Psoas muscle (tissue), 8 donors: ENCODE measurements at places on chromosomes 4 and X. TPM values are rescaled to one million over a fixed set of nuclear protein-coding genes. Genes with fewer than 3 reads are reported as not detected.

Gene HHIP
- 0.01 TPM for polyA plus RNA-seq

DNA sequence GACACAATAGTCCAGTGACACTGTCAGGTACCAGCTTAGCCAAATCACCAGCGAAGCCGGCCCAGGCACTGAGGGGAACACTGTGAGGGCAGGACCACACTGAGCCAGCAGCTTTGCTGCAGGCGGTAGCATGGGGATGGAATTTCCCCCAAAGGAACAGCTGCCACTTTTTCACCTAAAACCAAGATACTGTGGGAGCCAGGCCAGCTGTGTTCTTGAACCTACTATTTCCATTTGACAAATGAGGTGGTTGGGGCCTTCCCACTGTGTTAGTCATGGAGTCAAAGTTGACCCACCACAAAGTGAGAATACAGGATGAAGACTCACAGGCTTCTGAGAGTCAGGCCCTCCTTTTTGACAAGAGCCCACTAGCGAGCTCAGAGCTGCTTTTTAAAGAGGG, 70.7 kb upstream of the SH3RF1 start:
- no peak for DNase-seq

DNA sequence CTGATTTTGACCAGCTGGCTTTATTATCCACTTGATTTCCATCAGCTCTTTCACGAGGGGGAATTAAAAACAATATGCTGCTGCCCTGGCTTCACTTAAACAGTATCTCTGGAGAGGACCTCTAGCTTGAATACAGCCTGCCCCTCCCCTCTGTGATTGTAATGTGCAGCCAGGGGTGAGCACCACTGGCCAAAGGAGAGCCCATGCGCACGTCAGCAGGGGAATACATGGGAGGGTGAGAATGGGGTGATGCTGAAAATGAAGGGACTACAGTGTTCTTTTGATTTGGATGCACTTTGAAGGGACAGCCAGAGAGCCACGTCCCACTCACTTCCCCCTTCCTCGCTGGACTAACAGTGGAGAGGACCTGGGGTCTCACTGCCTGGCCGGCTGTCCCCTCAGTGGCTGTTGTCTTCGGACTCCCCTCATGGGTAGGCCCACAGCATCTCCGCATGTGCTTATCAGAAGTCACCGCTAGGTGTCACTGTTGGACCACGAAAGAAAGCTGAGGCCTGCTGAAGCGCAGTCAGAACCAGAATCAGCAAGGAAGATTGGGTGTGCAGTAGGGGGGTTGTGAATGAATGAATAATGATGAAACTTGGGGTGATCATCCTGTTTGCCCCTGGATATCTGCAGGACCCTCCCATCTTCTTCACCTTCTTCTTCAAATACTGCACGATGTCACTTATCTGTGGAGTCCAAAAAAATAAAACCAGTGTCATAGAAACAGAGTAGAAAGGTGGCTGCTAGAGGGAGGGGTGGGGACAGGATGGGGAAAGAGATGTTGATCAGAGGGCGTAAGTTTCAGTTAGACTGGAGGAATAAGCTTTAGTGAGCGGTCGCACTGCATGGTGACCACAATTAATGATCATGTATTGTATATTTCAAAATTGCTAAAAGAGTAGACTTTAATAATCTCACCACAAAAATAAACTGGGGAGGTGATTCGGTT, 32.8 kb downstream of the CLCN4 start:
- DNase-seq: peak; percentile 61

Gene CTAG2
- not detected for polyA plus RNA-seq

Gene GDPD2
- polyA plus RNA-seq: not detected

DNA sequence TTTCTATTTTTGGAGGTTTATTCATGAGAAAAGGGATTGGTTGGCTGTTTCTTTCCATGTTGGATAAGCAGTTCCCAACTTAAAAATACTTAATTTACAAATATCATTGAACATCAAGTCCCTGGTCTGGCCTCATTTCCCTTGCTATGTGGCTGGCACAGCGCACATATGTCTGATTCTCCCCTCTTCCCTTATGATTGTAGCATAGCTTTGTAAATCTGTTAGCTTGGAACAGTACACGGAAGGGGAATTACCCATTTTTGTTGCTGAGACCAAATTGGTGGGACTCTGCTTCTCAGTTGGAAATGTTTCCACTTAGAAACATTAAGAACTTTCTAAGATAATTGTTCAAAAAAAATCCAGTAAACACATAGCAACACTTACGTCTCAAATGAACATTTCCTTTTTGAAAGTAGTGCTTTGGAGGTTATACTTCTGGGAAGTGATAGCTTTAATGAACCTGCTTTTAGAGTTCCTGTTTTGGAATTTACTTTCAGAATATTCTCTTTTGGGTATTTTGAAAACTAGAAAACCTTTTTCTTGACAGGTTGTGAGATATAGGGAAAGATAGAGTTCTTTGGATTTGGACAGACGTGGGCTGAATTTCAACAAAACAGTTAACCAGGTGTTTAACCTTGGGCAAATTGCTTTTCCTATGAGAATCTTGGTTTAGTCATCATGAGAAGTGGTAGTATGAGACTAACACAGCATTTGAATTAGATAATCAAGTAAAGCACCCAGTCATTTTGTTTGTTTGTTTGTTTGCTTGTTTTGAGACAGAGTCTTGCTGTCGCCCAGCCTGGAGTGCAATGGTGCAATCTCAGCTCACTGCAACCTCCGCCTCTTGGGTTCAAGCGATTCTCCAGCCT, 47.3 kb downstream of the STIM2 start:
- no peak for DNase-seq

Gene H2BW2
- not detected for polyA plus RNA-seq

DNA sequence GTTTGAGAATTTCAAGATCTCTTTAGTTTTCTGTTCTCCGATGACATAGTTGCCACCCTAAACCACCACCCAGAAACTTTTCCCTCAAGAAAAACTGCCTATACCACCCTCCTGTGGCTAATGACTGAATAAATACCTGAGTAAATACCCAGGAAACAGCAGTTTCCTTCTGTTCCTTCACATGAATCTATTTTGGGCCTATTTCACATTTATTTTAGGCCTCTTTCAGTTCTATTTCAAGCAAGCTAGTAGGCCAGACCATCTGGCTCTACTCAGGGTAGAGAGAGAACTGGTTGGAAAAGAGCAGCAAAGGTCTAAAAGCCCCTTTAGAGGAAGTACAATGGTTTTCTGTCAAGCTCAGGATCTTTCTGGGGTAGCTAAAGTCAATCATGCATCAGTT, 23.4 kb downstream of the ARHGEF9 start:
- DNase-seq: no peak

- DNase-seq: peak; percentile 83
Measured at GRCh38 chrX:107000013-107000515, at the start of gene MORC4. MORC4 (minus strand) TSS chrX:107000212; CDS start chrX:106999969, 243 bp downstream.

GRCh38 chrX:74924449-74925224, 615 bp downstream of the NEXMIF start:
- peak; percentile 33 for DNase-seq

Gene AFP
- polyA plus RNA-seq: not detected

DNA sequence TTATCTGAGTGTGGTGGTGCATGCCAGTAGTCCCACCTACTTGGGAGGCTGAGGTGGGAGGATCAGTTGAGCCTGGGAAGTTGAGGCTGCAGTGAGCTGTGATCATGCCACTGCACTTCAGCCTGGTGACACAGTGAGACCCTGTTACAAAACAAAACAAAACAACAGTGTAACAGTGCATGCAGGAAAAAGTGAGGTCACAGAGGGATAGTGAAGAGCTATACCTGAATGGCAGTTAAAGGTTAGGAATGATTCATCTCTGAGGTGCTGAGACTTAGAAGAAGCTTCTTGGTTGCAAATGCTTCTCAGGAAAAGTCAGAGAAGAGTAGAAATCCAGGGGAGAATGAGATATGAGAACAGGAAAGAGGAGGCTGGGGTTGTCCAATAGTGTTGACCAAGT, 178.7 kb downstream of the FRAS1 start:
- DNase-seq: no peak

Gene TNIP3
- polyA plus RNA-seq: not detected

- DNase-seq: no peak
Measured at GRCh38 chrX:153639177-153640044, 7.6 kb upstream of the DUSP9 start.

GRCh38 chrX:43564953-43565352, 91.1 kb upstream of the MAOA start:
- no peak for DNase-seq

DNA sequence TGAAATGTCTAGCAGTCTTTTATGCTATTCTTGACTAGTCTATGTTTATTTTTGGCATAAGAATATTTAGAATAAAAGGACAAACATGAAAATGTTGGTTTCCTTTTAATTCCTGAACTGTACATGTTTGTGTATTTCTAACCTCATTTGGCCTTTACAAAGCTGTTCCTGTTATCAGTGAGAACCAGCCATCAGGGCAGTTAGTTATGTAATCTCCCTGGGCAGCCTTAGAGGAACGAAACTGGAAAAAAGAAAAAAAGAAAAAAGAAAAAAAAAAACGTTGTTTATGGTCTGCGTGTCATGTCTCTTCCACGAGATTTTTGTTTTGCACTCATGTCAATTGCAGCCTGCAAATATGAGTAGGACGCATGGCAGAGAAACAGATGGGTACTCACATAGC, 193.7 kb downstream of the MAGEB5 start:
- no peak for DNase-seq

GRCh38 chrX:95071621-95072020, 1397.6 kb downstream of the FAM133A start:
- DNase-seq: no peak

DNA sequence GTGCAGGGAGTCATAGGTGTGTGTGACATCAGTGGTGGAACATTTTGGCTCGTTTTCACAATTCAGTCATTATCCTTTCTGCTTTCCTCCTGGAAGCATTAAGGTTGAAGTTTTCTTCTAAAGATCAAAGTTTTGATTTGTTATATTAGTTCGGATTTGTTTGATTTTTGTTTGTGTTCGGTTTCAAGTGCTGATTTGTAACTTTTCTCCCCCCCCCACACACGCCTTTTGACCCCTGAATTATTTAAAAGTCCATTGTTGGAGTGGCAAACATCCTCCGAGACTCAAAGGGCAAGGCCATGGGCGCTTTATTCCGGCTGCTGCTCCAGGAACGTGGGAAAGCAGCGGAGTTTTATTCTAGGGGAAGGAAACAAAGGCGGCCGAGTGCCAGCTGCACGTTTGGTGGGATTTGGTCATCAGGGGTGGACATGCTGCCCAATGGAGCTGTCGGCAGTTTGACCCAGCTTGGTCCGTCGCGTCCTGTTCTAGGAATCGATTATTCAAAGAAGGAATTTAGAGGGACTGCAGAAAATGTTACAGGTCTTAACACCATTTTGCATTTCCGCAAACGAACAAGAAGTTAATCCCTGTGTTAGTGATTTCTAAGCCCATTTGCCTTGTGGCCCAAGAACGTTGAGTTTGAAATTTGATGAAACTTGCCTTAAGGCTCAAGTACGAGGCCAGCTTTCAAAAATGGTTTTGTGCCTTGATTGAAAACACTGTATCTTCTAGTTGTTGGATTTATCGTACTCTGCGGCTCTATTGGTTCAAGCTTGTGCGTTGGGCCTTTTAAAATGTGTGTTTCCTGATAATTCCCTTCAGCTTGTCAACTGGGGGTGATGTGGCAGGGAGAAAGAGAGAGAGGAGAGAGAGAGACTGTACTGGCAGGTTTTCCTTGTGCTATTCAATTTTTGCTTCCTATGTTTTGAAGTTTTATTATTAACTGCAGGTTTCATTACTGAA, 565 bp upstream of the ZNF41 start:
- peak; percentile 32 for DNase-seq

GRCh38 chrX:15737190-15737958, 696 bp upstream of the CA5B start:
- DNase-seq: no peak

Gene CXCL5
- polyA plus RNA-seq: 0.05 TPM

Gene PDZD4
- 0.65 TPM for polyA plus RNA-seq

- no peak for DNase-seq
Measured at GRCh38 chr4:119675391-119675790, 46.8 kb upstream of the PDE5A start.

Gene SPARCL1
- polyA plus RNA-seq: 178 TPM

DNA sequence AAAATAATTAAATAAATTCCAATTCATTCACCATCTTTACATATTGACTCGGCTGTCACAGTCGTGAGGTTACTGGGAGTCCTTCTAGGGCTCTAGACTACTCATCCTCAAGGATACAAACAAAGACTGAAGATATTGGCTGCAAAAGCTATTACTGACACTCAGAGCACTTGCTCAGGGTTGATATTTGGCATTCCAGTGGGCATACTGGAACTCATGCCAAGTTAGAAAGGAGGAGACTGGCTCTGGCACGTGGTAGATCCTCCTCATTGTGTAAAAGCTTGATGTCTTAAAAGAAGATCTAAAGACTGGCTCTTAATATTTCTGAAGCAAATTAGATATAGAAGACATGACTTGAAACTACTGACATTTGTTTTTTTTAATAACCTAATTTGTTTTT, 172.7 kb downstream of the GPM6A start:
- DNase-seq: no peak

Gene PCSK1N
- not detected for polyA plus RNA-seq

DNA sequence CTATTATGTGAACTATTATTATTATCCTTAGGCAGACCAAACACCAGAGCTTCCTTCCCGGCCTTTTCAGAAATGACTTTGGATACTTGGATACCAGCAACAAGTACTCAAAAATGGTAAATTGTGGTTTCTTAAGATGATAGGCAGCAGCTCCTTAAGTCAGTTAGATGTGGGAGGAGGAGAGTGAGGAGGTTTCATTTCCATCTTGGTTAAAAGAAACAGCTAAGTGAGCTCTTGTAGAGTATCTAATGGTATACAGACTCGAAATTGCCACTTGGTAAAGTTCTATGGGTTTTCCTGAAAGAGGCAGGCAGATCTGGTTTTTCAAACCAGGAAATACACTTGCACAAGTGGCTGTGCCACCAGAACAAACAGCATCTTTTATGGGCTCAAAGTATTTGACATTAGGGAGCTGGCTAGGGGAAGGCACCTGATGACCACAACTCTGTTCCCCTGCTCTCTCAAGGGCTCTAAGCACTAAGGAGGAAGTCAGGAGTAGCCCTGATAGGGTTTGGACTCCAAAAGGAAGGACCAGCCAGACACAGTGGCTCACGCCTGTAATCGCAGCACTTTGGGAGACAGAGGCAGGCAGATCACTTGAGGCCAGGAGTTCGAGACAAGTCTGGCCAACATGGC, 130.9 kb downstream of the TMEM164 start:
- no peak for DNase-seq

DNA sequence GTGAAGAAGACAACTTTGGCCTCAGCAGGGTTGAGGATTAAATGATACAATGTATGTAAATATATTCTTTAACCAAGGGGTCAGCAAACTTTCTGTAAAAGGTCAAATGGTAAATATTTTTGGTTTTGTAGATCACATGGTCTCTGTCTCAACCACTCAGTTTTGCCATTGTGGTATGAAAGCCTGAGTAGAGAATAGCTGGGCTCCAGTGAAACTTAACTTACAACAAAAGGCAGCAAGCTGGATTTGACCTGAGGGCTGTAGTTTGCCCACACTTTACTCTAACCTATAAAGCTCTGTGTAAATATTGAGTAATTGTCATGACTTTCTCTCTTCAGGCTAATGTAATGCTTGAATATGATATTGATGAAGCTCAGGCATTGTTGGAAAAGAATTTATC, 19.6 kb downstream of the VBP1 start:
- DNase-seq: no peak

Gene PAGE5
- polyA plus RNA-seq: not detected

Gene CT45A5
- not detected for polyA plus RNA-seq
